CD4-positive, CD25-positive, alpha-beta regulatory T cell (primary cell): ENCODE measurements at places on chromosomes 2 and 18. TPM values are rescaled to one million over a fixed set of nuclear protein-coding genes. Genes with fewer than 3 reads are reported as not detected.

Gene PJVK
- total RNA-seq = 3.1 TPM

Gene LINC00305
- not detected for total RNA-seq

Gene METTL21A
- total RNA-seq = 13.7 TPM

Gene TGFA
- total RNA-seq = 0.42 TPM

Gene FBXO41
- 17.4 TPM for total RNA-seq

Gene IL36A
- not detected for total RNA-seq

Gene TNFRSF11A
- total RNA-seq = 2.2 TPM

Gene DHX57
- total RNA-seq = 18.0 TPM

Gene APCDD1
- not detected for total RNA-seq

Gene AMER3
- not detected for total RNA-seq

Gene TFCP2L1
- total RNA-seq = 0.05 TPM

Gene PRSS56
- total RNA-seq = not detected

Gene ZC3H15
- total RNA-seq = 92.5 TPM

Gene PCBP1
- total RNA-seq = 330 TPM

Gene SLC5A7
- not detected for total RNA-seq

Gene CD302
- total RNA-seq = 2.4 TPM

Gene SETBP1
- total RNA-seq = 1.6 TPM

DNA sequence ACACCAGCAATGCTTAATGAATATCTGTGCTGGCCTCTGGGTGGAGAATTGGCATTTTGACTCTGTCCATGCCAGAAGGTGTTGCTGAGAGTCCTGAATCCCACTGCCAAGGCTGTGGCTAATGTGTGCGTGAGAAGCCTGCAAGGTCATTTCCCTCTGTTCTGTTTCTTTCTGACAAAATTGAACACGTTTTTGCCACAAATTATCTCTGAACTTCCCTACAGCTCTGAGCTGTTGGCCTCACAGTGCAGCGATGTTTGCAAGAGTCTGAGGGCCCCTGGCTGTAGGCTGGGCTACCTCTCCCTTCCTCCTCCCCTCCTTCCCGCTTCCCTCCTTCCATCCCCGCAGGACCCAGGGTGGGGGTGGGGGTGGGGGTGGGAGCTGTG, 154.1 kb upstream of the HS6ST1 start:
- no peak for DNase-seq

DNA sequence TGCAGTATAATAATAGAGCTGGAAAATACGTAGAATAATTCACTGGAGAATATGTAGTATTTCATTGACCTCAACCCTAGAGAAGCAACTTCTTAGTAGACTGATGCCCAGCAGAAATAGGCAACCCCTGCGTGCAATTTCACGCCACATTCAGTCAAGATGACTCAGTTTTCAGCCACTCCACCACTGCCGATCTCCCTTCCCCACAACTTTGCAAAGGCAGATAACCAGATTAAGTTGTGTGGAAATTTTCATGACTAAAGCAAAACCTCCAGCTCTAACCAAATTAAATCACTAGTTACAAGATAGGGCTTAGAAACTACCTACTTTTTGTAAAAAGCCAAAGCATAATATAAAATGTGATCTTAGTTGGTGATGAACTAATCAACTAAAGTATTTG, 63.3 kb upstream of the STK17B start:
- DNase-seq = peak; percentile 25

- DNase-seq = no peak
These were observed 40.0 kb downstream of the ICA1L start for GRCh38 chr2:202831242-202832220.

- DNase-seq = no peak
These were observed 36.2 kb upstream of the IGFBP2 start for GRCh38 chr2:216596980-216597509.

GRCh38 chr2:4354678-4355077, 651.3 kb downstream of the DCDC2C start:
- no peak for DNase-seq

DNA sequence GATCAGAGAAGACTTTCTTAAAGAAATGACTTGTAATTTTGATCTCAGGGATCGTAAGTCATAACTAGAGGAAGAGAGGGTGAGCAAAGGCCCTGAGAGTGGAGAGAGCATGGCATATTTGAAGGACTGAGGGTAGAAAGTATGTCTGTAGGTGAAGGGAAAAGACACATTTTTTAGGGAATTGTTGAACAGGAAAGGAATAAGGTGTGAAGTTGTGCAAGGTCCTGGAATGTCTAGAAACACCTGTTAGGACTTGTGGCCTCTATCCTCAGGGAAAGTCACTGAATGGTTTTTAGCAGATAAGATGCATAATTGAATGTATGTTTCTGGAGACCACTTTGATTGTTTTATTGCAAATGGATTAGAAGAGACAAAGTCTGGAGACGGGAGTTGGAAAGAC, 62.5 kb upstream of the ACTR3 start:
- DNase-seq = no peak

- DNase-seq = no peak
These were observed 27.1 kb upstream of the ODC1 start for GRCh38 chr2:10475221-10475722.

DNA sequence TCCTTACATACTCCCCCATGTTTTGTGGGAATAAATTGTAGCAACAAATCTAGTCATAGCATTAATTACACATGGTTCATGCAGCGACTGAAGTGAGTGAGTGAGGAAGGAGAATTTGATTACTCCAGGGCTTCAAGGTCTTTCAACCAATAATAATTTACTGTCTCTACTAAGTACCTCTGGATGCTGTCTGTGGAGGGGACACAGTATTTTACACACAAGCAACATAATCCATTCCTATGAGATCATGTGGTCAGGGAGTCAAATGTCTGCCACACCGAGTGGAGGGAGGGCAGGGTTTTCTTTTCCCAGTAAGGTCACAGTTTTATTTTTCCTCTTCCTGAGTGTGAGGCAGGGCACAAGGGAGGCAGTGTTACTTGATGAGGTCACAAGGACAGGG, 334.7 kb upstream of the CELF4 start:
- no peak for DNase-seq

- peak; percentile 20 for DNase-seq
These were observed 170.2 kb downstream of the THADA start for GRCh38 chr2:43425659-43426058.

DNA sequence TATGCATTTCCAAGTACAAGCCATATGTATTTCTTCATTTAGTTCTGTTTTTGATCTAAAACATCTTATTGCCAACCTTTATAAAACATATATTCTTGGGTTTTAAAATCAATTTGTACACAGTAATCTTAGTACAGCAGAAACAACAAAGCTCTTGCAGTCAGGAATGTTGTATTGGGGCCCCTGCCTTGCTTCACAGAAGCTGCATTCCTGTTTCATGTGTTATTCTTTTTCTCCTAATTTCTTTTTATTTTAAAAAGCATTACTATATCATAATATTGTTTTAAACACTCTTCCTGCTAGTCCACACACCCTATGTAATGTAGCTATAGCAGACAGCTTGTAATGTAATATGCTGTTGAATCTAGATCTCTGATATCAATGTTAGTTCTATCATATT, 24.0 kb downstream of the SERPINB7 start:
- no peak for DNase-seq

- DNase-seq = no peak
These were observed 1.2 kb downstream of the ZNF514 start for GRCh38 chr2:95158441-95158840.

DNA sequence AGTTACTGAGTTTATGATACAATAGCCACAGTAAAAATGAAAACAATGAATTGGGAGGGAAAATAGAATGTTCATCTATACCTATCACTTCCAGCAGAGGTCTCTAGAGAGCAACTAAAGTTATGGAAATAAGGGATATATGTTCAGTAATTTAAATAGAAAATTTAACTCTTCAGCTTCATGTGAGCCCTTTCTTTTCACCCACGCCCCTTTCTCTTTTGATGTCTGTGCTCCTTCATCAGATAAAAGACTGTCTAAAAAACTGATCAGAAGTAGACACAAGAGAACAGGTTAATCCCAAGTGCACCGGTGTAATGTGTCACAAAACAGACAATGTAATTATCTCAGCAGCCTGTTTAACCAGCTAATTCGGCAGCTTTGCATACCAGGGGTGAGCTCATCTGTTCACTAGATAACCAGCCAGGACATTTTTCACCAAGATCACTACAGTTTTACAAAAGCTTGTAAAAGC, 238.5 kb upstream of the ERBB4 start:
- DNase-seq = peak; percentile 72

GRCh38 chr2:107025869-107026380, 140.0 kb upstream of the ST6GAL2 start:
- no peak for DNase-seq

GRCh38 chr2:108360776-108361468, 16.8 kb upstream of the SULT1C4 start:
- no peak for DNase-seq

DNA sequence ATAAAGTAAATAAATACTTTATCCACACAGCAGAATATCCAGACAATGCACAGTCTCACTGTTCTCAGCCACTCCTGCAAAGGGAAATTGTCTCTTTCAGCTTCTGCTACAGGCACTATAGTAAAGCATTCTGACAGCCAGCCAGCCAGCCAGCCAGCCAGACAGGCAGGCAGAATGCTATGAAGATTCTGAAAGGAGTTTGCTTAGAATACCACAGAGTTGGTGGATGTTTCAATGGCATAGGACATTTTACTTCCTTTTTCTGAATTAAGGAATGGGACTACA, 116.1 kb upstream of the CYP26B1 start:
- no peak for DNase-seq

DNA sequence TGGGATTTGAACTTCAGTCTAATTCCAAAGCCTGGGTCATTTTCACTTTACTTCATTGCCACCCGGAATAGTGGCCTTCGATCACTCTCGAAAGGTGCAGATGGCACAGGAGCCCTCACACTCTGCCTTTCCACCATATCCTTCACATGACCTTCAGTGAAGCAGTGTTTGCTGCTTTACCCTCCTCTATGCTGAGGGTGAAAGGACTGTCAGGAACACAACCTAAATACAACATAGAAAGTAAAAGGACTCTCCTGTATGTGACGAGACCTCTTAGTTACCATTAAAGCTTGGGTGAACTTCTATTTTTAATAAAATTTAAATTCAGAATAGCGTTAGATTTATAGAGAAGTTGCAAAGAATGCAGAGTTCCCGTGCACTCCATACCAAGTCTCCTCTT, 148.5 kb downstream of the TANC1 start:
- DNase-seq = no peak

- DNase-seq = no peak
These were observed 174.5 kb downstream of the CTIF start for GRCh38 chr18:48713309-48713708.

DNA sequence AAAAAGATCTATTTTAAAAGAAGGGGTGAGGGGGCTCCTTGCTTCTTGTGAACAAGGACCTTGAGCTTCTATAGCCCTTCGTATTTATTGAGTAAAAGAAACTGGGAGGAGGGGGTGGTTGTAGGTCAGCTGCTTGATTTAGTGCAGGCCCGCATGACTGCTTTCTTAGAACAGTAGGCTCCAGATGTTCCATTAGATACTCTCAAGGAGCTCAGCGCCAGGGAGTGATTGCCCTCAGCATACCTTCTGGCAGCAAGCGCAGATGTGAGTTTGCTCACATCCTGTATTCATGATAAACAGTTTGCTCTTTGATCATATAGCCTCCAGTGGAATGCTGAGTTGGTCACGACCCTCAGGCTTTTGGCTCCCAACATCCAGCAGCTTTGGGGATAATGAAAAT, 108.9 kb upstream of the XPO1 start:
- DNase-seq = no peak

- DNase-seq = no peak
These were observed 274.6 kb downstream of the AFF3 start for GRCh38 chr2:99867770-99868169.

DNA sequence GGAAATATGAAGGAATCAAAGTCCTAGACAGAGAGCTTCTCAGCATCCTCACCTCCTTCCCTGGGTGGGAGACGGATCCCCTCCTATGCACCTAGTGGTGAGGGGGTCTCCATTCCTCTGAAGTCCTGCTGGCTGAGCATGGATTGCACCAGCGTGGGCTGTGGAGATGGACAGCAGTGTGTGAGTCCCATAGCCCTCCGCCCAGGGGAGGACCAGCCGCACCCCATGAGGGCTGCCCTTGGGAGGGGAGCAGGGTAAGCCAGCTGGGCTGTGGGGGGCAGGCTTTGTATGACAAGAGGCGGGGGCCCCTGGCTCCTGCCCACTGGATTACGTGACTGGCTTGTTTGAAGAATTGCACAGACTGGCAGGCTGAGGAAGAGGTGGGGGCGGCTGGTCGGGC, 768.2 kb downstream of the GALR1 start:
- no peak for DNase-seq

GRCh38 chr18:63585988-63586387, 1.2 kb upstream of the SERPINB13 start:
- DNase-seq = no peak

DNA sequence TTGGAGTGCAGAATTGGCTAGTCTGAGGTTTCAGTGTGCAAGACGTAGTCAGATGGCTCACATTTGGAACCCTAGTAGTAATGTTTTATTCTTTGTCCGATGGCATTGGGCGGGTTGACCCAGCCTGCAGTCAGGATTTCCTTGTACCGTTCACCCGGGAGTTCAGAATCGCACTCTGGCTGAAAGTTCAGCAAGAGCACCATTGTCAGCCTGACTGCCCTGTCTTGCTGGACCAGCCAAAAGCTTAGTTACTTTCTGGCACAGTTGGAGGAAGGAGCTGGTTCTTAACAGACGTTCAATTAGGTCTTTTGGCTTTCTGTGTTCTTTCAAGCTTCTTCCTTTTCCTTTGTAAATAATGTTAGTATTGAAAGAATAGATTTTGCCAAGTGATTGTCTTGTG, 18.6 kb downstream of the RMC1 start:
- no peak for DNase-seq

DNA sequence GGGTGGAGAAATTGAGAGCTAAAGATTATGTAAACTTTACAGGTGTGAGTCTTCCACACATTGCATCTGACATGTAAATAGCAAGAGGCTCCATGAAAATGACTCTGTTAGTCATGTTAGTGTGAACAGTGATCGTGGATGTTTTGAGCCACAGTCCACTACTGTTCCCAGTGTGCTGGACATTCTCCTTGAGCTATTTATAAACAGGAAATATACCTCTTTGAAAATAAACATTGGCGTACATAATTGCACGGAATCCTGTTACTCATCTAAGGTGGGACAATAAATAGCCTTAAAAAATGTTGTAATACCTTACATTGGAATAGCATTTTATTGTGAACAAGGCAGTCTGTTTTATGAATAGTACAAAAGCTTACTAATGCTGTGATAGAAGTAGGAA, 37.0 kb downstream of the LIMS1 start:
- DNase-seq = no peak

DNA sequence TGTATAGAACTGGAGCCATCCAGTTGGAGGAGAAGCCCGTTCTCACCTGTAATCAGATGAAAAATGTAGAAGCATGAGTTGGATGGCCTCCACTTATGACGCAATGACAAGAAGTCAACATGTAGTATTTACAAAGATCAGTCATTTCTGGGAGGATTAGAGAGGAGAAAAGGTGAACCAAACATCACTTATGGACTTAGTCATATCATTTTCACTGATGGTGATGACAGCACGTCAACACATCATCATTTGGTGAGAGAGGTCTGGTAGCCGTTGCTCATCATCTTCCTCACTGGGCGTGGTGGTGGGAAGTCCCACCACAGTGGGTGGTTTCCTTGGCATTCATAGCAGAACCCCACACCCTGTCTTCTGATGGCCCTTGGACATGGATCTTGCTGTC, 264.2 kb upstream of the EPAS1 start:
- peak; percentile 45 for DNase-seq

GRCh38 chr2:81505586-81505985, 1201.0 kb upstream of the LRRTM1 start:
- DNase-seq = no peak
